ENCODE measurements at places on chromosomes 1 and 21.
A peak's percentile ranks its signal among the peaks of the same experiment; 100 is the strongest.

GRCh38 chr1:9992910-9993309 lies 4.1 kb upstream of the RBP7 start:
- DNase-seq = no peak

DNA sequence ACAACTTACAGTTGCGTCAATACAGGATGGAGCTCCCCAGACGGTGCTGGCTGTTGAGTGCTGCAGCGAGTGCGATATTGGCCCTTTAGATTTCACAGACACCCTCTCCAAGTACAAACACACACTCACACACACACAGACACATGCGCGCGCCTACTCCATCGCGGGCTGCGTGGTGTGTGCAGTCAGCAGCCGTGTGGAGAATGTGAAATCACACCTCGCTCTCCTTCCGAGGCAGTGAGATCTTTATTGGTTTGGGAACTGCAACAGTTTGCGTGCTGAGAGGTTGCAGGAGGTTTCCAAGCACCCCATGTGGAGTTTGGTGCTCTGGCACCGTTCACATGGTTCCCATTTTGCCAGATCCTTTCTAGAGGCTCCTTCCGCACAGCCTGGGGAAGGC lies 372.2 kb downstream of the RRAGC start:
- DNase-seq = no peak

DNA sequence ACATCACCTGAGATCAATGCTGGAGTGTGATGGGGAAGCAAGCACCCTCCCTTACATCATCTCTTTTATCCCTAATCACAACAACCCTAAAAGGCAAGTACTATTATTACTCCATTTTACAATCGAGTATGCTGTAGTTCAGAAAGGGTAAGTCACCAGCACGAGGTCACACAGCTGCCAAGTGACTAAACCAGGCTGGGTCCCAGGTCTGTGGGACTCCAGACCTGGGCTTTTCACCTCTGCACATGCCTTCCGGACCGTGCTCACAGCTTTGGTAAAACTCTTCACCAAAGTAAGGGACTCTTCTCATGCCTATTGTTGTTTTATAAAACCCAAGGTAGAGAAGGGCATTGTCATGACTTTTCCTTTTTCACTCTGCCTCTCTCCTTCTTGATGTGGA lies 130.9 kb downstream of the DMRTB1 start:
- no peak for DNase-seq

GRCh38 chr1:77948841-77949424 lies 29.9 kb downstream of the FUBP1 start:
- DNase-seq = no peak

DNA sequence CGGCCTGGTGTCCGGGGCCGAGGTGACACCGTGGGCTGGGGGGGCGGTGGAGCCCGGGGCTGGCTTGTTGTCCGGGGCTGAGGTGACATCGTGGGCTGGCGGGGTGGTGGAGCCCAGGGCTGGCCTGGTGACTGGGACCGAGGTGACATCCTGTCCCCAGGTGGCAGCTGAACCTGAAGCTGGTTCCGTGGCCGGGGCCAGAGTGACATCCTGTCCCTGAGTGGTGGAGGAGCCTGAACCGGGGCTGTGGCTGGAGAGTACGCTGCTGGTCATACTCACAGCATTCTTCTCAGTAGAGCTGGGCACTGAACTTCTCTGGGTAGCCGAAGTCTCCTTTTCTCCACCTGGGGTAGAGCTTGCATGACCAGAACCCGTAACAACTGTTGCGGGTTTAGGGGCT lies 15.8 kb downstream of the THBS3 start:
- no peak for DNase-seq

DNA sequence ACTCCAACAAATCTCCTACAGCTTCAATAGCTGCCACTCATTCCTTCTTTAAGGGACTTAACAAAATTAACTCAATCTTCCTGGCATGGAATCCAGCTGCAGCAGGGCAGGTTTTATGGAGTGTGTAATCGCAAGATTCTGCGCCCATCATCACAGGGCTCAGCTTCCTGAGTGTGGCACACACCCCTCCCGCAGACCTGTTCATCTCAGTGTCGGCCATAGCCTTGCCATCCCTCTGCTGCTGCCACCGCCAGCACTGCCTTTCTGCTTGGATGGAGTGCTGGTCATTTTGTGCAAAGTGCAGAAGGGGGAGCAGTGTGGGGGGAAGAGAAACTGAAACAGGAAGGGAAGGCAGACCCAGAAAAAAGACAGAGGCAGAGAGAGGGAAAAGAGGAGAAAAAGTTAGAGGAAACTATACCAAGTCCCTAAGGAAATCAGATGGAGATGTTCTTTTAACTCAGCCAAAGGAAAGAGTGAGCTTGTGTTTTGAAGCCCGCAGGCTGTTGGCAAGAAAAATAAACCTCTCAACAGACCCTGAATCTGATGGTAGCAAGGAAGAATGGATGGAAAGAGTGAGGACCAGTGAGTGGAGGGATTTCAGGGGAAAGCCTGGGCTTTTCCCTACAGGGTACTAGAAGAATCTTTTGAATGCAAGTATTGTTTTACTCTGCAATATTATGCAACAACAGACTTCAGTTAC lies 324.2 kb downstream of the SEC16B start:
- DNase-seq = no peak

- no peak for DNase-seq
Measured at GRCh38 chr21:44463724-44464123, 8.4 kb downstream of the LRRC3 start.

GRCh38 chr1:12196641-12197482 lies 30.1 kb downstream of the TNFRSF1B start:
- peak; percentile 41 for DNase-seq

GRCh38 chr21:16423921-16424320 lies 694.1 kb downstream of the USP25 start:
- no peak for DNase-seq

DNA sequence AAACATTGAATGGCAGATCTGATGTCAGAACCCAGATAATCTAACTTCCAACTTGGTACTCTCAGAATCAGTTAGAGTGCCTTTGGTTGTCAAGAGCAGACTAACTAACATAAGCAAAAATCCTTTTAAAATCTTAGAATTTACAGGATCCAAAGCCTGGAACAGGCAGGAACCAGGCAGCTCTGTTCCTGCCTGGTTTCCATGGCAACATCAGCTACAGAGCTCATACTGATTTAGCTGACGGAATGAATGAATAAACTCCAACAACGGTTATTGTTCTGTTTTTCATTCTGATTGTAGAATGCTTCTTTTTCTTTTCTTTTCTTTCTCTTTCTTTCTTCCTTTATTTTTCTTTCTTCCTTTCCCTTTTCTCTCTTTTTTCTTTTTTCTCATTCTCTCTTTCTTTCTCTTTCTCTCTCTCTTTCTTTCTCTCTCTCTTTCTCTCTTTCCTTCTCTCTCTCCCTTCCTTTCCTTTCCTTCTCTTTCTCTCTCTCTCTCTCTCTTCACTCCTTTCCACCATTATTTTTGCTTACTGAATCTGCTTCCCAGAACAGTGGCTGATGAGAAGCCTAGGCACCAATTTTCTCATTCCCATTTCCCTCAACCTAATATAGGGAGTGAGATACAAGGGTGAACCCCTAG lies 121.6 kb downstream of the RGS7 start:
- DNase-seq = no peak

GRCh38 chr1:212899845-212900244 lies 41.8 kb downstream of the FLVCR1 start:
- DNase-seq = no peak

- no peak for DNase-seq
Measured at GRCh38 chr1:15931884-15932283, 44.0 kb downstream of the ZBTB17 start.

DNA sequence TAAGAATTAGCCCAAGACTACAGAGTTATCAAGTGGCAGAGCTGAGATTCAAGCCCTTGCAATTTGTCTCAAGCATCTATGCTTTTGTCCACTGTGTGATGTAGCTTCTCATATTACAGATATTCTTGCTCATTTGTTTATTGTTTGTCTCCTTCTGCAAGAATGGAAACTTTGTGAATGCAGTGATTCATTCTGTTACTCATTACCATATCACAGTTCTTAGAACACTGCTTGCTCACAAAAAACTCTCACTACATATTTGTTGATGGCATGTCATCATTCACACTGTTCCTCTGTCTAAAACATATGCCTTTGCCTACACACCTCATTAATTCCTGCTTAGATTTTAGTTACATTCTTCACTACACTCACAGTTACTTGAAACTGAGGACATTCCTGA lies 1198.9 kb downstream of the PLA2G4A start:
- no peak for DNase-seq

GRCh38 chr1:221824909-221825308 lies 83.0 kb upstream of the DUSP10 start:
- no peak for DNase-seq

DNA sequence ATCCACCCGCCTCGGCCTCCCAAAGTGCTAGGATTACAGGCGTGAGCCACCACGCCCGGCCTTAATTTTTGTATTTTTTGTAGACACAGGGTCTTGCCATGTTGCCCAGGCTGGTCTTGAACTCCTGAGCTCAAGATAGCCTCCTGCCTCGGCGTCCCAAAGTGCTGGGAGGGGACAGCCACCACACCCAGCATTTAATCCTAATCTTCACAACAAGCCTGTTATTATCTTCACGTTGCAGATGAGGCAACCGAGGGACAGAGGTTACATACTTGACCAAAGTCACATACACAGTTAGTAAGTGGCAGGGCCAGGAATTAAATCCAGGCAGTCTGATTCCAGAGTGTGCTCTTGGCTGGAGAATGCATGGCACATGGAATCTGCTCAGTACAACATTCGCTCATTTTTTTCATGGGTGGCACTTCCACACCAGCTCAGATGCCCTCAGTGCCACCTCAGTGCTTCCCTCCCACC lies 4.8 kb upstream of the GPR37L1 start:
- no peak for DNase-seq

GRCh38 chr1:155389826-155390225 lies 69.1 kb downstream of the RUSC1 start:
- DNase-seq = no peak

GRCh38 chr1:24871306-24871901 lies 58.7 kb downstream of the RUNX3 start:
- no peak for DNase-seq

DNA sequence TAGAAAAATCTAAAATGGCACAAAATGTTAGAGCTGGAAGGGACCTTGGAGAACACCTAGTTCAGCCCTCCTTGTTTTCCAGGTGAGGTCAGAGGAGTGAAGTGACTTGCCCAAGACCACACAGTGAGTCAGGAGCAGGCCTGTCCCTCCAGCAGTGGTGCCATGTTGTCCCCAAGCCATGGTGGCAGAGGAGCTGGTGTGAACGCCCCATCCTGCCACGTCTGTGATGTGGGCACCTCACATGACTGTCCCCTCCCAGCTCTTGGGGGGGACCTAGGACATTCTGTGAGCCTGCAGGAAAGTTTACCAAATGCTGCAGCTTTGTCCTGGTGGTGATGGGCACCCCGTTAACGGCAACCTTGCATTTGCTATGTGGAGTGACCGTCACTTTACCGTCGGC lies 66.2 kb downstream of the SCCPDH start:
- no peak for DNase-seq

DNA sequence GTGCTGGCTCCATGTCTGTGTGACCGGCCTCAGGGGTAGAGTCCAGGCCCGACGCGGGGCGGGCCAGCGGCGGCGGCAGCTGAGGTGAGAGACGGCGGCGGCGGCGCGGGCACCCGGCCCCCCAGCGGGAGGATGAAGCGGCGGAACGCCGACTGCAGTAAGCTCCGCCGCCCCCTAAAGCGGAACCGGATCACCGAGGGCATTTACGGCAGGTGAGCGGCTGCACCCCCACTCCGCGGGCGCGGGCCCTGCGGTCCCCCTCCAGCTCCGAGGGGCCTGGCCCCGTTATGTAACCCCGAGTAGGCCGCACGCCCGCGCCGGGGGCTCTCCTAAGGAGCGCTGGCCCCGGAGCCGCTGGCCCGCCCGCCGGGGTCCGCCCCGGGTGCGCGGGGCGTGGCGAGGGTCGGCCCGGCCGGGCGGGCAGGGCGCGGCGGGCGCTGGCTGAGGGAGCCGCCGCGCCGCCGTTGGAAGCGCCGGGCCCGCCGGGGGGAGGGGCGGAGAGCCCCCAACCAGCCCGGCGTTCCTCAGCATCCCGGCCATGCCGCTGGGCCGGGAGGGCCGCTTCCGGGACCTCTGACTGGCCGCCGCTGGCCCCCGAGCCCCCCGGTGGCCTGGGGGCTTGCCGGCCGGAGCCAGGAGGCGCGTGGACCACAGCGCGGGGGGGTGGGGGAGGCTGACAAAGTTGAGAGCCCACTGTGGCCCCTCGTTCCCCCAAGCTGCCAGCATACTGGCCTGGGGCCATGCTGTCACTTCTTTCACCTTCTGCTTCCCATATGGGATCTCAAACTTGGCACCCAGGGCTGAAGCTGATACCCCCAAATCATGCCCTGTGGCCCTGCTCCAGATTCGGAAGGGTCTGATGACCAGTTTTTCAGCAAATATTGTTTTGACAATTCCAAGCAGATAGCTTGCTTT lies 527 bp downstream of the MACO1 start:
- DNase-seq = no peak

DNA sequence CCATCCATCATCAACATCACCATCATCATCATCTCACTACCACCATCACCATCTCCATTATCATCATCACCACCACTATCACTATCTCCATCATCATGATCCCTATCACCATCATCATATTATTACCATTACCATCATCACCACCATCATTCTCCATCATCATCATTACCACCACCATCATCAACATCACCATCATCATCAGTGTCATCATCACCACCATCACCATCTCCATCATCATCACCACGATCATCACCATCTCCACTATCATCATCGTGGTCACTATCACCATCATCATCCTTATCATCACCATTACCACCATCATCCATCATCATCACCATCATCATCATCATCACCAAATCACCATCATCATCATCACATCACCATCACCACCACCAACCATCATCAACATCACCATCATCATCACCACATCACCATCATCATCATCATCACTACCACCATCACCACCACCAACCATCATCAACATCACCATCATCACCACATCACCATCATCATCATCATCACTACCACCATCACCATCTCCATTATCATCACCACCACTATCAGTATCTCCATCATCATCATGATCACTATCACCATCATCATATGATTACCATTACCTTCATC lies 202.1 kb upstream of the VAMP3 start:
- no peak for DNase-seq

DNA sequence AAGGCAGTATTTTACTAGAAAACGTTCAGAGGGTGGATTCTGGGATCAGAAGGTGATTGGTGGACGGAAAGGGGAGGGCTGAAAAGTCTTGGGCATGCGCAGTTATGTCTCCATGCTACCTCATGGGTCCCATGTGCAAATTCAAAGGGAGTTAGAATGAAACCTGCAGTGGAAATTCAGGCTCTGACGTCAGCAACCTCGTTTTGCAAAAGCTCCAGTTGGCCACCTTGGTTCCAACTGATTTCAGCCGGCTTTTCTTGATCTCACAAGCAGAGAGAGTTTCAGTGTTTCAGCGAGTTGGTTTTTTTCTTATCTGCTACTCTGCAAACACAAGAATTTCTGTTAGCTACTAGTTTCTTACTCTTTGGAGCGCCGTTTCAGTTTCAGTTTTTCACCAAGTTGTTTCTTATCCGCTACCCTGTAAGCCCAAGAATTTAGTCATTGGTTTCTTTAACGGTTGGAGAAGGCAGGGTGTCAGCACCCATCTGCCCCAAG lies 69.8 kb upstream of the PGBD5 start:
- no peak for DNase-seq

GRCh38 chr1:59013276-59013927 lies 229.6 kb upstream of the JUN start:
- no peak for DNase-seq

GRCh38 chr1:227805606-227806197 lies 9.8 kb upstream of the PRSS38 start:
- no peak for DNase-seq

All from SHP77 treated with DMSO at 0.1 percent for 48 hours (cell line).